ENCODE measurements at places on chromosomes 1 and 21. TPM values are rescaled to one million over a fixed set of nuclear protein-coding genes. Genes with fewer than 3 reads are reported as not detected.

DNA sequence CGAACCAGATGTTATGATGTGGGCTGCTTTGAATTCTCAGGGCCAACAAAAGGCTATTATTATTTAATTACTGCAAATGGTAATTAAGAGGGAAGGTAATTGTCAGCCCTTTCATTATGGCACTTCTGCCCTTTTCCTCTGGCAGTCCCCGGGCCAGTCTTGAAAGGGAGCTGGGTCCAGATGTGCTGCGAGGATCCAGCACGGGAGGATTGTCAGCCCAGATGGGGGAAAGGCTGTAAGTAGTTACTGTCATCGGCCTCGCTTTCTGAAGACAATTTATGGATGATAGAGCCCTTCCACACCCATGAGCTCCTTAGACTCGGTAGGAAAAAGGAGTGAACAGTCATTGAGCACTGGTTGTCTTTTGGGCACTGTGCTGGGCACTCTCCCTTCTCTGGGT lies 8.7 kb upstream of the ZNF362 start:
- DNase-seq: no peak

- no peak for DNase-seq
Observed at GRCh38 chr1:229031481-229032341, 239.2 kb upstream of the RAB4A start.

- no peak for DNase-seq
Observed at GRCh38 chr1:6105218-6105679, 59.6 kb downstream of the KCNAB2 start.

- DNase-seq: no peak
Observed at GRCh38 chr1:43042773-43043457, 84.2 kb upstream of the SLC2A1 start.

GRCh38 chr1:41559331-41559730 lies 74.8 kb upstream of the EDN2 start:
- DNase-seq: no peak

GRCh38 chr1:57072401-57073110 lies 106.7 kb upstream of the C8B start:
- no peak for DNase-seq

DNA sequence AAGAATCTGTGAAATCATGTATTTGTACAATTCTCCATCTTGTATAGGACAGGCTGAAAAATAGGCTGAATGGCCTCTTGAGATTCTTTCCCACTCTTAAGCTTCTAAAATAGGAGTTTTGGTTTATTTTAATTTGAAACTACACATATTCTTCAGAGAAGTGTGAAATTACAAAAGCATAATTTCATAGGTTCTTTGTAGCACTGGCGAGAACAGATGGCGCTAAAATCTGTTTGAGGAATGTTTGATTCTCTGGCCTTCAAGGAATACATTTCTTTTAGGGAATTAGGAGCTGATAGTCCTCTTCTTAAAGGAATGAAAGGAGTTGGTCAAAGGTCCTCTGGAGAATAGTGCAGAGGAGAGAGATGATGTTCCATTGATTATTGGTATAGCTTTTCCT lies 44.9 kb downstream of the CC2D1B start:
- DNase-seq: no peak

GRCh38 chr1:167974698-167975097 lies 37.8 kb upstream of the MPC2 start:
- no peak for DNase-seq

- DNase-seq: no peak
Observed at GRCh38 chr21:24823247-24823646, 784.0 kb downstream of the MRPL39 start.

DNA sequence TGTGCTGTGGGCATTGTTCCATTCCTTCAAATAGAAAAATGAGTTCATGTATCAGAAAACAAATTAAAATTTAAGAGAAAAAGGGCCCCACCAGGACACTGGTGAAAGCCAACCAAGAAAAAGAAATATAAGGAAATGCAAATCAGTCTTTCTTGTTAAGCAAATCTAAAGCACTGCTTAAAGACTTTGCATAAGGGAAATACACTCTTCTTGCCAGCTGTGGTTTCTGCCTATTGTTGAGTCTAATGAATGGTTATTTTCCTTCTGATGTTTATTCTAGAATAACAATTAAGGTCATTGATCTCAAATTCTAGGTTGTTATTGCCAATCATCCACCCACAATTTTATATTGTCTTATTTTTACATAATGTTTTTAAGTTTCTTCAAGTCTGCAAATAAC lies 158.6 kb upstream of the SNX7 start:
- DNase-seq: no peak

GRCh38 chr1:45032837-45033236 lies 20.8 kb downstream of the UROD start:
- no peak for DNase-seq

GRCh38 chr1:30596891-30597290 lies 126.5 kb downstream of the MATN1 start:
- no peak for DNase-seq

DNA sequence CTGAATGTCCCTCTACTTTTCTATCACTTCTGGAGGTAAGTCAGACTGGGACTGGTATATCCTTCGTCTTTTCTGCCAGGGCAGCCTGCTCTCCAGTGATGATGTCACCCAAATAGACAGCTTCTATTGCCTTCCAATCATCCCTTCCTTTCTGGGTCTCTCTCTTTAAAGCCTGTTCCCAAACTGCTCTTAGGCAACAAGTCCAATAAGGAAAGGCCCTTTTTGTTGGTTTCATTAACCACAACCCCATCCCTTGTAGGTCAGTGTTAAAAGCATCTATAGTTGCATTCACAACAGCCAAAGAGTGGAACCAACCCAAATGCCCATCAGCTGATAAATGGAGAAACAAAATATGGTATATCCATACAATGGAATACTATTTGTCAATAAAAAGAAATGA lies 114.4 kb downstream of the CNIH3 start:
- no peak for DNase-seq

DNA sequence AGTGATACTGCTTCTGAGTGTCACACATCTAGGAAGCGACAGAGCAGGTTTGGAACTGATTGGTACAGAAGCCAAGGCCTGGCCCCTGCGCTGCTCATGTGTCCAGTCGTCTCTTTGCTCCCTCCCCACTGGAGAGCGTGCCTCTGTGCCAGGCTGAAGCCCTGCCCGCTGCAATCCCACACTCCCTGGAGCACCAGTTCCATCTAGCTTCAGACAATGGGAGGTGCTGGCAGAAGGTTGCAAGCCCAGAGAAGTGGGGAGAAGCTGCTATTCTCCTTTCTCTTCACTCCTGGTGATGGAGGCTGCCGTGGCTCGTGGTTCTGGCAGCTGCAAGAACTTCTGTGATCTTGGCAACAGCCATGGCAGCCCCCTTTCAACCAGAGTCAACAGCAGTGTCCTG lies 250.9 kb downstream of the MATN1 start:
- no peak for DNase-seq

DNA sequence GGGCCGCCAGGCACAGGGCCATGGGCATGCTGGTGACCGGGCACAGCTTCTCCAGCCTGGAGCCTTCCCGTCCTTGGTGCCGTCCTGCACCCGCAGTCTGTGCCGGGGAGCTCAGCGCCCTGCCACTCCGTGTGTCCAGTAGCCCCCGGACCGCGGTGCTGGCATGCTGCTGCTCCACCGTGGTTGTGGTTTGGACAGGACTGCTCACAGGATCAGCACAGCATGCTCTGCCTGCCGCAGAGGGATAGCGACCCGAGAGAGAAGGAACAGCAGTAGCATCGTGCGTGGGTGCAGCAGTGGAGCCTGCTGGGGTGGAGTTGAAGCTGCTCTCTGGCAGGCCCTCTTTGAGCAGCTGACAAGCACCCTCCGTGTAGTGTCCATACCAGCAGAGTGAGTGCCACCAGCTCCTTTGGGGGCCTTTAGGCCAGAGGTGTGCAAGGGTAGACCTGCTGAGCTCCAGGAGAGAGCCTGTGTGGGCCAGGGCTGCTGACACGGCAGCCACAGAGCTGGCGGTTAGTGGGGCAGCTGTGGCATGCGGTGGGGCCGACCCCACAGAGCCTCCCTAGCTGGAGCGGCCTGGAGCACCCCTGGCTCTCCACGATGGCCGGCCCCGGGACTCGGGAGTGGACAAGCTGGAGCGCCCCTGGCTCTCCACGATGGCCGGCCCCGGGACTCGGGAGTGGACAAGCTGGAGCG lies 6.4 kb upstream of the PCBP3 start:
- no peak for DNase-seq

GRCh38 chr21:16872616-16873015 lies 640.2 kb upstream of the CXADR start:
- no peak for DNase-seq

DNA sequence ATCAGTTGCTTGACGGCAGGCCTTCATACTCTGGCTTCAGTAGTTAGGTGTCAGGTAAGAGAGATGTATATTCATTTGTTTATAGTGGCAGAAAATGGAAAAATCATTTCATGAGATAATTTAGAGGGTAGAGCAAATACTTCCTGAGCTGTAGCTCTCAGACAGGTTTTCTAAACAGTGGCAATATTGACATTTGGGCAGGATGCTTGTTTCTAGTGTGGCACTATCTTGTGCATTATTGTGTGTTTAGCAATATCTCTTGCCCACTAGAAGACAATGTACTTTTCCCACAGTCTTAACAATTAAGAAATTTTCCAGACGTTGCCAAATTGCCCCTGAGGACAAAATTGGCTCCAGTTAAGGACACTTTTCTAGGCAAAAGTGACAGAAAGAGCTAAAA lies 1143.1 kb downstream of the PLA2G4A start:
- no peak for DNase-seq

DNA sequence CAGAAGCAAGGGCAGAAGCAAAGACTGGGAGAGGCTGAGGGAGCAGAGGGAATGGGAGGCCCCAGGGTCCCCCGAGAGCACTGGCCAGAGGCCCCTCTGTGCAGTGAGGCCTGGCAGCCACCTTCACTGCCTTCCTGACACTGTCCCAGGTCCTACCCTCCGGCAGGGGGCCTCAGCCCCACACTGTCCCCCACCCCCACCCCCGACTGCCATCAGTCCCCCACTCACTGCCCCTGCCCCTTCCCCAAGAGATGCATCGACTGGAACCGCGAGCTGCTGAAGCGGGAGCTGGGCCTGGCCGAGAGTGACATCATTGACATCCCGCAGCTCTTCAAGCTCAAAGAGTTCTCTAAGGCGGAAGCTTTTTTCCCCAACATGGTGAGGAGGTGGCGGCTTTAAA lies 13.0 kb upstream of the PADI6 start:
- DNase-seq: no peak

GRCh38 chr21:39951183-39952101 lies 84.2 kb downstream of the PCP4 start:
- no peak for DNase-seq

Gene OR10Z1
- total RNA-seq: not detected

Gene LYPD8
- total RNA-seq: not detected

Gene CRYZ
- total RNA-seq: 33.8 TPM

Gene PRDM15
- total RNA-seq: 10.3 TPM

Gene MROH7
- not detected for total RNA-seq

All from activated CD4-positive, alpha-beta T cell treated with anti-CD3 and anti-CD28 coated beads, Interleukin-2, amount 10 ng/mL, durations not matched to agents 7 days and 5 days (primary cell).